Brain microvascular endothelial cell (primary cell): ENCODE measurements at places on chromosomes 6 and 20.

GRCh38 chr6:53801022-53801421 lies 6.2 kb downstream of the LRRC1 start:
- no peak for DNase-seq

DNA sequence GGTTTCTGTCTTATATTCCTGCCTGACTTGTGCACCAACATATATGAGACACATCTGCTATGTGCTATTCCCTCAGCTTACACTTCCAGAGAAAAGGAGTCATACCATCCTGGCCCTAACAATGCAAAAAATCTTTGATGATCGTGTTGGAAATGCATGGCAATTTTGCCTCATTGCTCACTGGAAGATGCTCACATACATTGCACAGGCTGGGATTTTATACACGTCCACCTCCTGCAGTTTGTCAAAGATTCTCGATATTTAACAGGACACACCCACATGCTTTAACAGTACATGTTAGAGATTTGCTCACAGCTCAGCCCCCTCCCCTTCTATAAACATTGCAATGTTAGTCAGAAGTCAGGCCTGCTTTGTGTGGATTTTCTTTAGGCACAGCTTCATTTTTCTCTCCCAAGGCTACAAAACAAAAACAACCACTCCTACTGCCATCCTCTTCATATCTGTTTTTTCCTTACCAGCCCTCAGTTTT lies 66.1 kb downstream of the ADGB start:
- DNase-seq = no peak

DNA sequence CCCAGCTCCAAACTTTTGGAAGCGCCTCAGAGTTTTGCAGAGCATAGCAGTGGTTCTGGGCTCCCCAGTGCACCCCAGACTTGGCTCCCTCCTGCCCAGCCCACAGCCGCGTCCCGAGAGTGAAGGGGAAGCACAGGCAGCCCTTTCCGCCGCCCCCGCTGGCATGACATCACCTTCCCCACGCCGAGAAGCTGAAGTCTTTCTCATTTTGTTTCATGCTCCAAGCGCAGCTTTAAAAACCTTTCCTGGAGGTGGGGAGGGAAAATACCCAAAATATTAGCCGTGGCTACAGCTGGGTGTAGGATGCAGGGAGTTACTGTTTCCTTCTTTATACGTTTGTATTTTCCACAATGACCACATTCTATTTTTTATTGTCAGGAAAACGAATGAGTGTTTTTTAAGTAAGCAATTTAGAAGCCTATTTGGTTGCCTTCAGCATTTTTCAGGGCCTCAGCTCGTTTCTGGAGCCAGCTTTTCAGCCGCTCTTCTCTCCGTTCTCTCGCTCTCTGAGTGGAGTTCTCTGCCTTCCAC lies 72.9 kb downstream of the SNX5 start:
- peak; percentile 58 for DNase-seq

- DNase-seq = no peak
Observed at GRCh38 chr6:158834675-158835385, 15.7 kb upstream of the EZR start.

DNA sequence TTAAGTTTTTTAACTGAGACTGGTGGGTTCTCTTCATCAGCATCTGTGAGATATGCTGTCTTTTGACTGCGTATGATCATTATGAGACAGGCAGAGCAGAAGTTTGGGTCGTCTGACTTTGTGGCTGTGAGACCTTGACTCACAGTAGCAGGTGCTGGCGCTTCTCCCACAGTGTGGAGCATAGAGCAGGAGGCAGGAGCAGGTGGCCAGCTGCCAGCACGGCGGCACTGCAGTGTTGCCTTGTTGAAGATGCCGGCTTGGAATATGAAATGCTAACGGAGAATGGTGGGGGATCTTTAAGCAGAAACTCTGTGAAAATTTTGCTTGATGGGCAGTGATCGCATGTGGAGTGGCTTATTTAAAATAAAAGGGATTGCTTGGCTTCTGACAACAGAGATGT lies 105.0 kb downstream of the TIAM2 start:
- DNase-seq = no peak

- DNase-seq = peak; percentile 31
Observed at GRCh38 chr6:167742719-167743303, 83.9 kb upstream of the AFDN start.

GRCh38 chr6:79646006-79646405 lies 14.9 kb downstream of the SH3BGRL2 start:
- DNase-seq = no peak

- DNase-seq = no peak
Observed at GRCh38 chr6:126175251-126175650, 164.7 kb upstream of the CENPW start.

DNA sequence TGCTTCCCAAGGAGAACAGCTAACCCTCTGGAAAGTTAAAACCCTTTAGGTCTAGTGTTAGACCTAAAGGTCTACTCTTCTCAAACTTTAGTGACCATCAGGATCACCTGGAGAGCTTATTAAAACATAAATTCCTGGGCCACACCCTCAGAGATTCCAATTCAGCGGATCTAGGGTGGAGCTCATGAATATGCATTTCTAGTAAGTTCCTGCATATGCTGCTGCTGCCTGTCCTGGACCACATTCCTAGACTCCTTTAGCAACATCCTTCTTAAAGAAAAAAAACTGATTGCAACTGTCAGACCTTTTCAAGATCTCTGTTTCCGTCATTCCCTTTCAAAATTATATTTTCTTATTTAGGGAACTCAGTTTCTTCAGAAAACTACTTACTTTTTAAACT lies 31.2 kb downstream of the SNAP25 start:
- no peak for DNase-seq

DNA sequence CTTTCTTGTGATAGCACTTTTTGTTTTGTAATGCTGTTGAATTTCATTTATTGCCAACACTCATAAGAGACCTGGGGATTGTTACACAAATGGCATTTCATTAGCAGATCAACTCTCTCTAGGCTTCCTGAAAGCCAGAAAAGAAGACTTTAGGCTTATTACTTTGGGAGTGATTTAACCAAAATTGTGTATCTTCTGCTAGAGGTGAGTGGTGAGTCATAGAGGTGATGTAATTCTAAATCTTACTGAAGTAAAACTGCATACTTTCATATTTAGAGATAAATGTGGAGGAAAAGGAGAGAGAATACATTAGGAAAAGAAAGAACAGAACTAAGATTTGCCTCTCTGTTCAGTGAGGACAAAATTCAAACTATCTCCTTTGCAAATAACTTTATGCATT lies 304.7 kb upstream of the RGS17 start:
- no peak for DNase-seq

DNA sequence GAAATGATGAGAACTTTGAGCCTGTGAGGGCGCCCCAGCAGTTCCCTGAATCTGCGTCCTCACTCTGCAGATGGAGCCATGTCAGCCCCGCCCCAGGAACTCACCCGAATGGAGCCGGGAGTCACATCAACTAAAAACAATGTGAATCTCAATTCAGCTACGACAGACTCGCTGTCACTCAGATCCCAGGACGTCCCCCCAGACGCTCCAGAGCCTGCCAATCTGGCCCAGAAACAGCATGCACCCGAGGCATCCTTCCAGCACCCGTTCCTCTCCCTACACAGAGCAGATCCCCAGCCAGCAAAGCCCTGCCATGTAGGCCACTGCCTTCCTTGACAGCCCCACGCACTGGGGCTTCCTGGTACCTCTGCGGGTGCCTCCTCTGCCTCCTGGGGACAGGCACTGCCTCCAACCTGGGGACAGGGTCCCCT lies 248.0 kb downstream of the TTLL2 start:
- no peak for DNase-seq

GRCh38 chr6:31010393-31011060 lies at the start of gene MUC22:
Gene MUC22 (plus strand): TSS chr6:31010474. CDS start chr6:31010707, 233 bp downstream.
- peak; percentile 45 for DNase-seq

DNA sequence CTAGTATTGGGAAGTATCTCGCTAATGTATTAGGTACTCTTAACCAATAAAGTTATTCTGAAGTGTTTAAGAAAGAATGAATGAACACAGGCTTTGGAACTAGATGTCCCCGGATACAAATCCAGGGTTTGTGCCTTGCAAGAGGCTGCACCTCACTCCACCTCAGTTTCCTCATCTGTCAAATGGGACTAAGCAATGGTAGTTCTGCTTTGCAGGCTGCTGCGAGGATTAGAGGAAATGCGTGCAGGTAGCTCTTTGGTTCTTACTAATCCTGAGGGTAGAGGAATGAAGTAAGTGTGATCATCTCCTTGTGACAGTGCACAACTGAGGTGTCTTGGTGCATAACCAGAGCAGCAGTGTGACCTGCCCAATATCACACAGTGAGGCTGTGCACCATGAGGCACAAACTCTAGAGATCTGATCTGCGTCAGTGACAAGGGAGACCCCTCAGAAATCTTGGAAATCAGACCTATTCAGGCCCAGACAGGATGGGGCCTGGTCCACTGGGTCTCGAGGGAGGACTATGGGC lies 26.7 kb downstream of the ADA start:
- no peak for DNase-seq

DNA sequence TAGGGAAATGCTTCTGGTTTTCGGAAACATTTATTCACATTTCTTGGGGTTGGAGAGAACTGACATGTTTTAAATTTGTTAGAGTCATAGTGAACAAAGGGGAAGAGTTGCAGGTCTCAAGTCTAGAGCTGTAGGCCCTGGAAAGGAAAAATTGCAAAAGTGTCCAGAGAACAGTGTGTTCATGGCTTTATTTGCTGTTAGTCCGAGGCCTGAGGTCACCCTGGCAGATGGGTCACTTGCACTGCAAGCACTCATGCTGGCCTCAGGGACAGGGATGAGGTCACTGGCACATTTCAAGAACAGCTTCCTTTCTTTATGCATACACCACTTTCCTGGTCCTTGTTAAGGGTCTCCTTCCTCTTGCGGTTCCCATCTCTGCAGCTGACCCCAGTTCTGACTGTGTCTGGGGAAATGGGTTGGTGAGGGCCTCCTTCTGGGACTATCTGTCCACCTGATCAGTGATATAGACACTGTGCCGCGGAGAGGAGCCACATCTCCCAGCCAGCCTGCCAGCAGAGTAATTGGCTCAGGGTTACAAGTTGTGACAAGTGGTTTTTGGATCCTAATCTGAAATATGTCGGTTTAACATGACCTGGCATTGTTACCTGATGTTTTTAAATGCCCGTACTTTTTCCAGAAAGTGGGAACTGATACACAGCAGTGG lies 194.0 kb downstream of the EYA4 start:
- DNase-seq = no peak

DNA sequence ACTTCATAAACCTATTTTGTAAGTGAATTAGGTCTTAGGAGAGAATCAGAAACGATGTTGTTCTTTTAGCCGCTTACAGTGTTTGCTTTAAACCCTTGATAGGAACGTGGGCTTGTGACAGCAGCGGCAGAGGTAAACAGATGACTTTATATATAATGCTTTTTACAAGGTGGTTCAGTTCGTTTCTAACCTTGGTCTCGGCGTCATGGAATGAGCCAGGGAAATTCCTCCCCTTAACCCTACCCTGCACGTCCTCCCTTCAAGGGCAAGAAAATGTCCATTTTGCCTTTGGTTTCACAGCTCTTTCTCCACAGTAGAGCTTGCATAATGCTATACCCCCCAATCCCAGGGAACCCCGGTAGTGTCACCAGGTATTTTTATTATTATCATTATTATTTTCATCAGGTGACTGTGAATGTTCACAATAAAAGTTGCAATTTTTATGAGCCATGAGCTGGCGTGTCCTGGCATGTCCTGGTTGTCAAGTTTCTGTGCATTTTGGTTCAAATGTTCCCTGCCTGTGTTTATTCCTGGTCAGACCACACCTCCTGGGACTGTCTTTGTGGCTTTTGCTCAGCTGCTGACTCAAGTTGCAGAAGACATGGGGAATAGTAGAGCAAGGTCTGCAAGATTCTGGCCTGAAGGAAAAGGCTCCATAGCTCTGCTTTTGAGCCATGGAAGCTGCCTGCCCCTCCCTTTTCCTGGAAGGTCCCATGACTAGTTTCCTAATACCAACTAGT lies 112.8 kb upstream of the BMP2 start:
- DNase-seq = no peak

GRCh38 chr20:59300333-59301081 lies at the start of gene EDN3:
Gene EDN3 (plus strand): TSS chr20:59300611. CDS start chr20:59300813, 202 bp downstream.
- no peak for DNase-seq

- DNase-seq = no peak
Observed at GRCh38 chr20:45912344-45912682, 358 bp upstream of the PLTP start.

DNA sequence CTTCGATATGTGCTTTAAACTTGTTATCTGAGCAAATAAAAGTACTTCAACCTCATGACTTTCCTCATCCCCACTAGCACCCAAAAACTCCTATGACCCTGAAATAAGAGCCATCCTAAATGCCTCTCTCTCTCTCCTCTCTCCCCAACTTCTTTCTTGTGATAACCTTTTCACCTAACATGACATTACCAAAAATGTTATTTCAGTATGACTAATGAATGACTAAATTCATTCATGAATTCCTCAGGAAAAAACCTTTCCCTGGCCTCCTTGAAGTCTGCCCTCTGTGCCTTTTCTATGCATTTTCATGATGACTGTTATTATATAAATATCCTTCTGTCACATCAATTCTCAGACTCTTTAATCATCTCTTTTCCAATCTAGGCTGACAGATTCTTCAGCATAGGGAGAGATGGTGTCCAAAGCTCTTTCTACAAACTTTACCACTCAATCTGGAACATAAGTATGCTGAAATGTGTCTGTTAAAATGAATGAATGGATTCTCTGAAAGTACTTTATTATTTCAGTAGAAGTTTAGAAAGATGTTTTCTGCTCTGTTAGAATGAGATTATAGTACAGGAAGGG lies 114.3 kb upstream of the GGTLC1 start:
- DNase-seq = peak; percentile 60

DNA sequence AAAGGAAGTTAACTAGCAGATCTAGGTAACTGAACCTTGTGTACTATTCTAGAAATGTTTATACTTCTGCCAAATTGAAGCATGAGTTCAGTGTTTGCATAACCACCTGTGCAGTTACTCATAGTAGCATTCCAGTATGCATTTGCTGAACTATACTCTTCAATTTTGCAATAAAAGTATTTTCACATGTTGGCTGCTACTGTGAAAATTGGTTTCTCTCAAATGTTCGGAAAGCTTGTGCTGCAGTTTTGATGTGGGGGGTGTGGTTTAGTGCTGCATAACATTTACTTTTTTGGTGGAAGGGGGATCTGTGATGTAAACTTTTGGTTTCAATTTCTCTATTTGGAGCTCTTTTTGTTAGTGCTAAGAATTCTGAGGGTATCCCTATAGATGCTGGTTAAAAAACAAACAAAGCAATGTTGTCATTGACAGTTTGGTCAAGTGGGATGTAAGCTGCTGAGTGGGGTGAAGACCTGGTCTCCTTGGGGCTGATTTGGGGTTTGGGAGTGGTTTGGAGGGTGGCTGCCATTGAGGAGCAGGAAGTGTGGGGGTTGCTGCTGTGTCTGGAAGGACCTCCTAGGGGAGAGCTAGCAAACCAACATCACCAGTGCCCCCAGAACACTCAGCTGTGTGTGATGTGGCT lies 87.8 kb downstream of the CARMIL1 start:
- no peak for DNase-seq

GRCh38 chr20:22574545-22575086 lies 9.8 kb downstream of the FOXA2 start:
- DNase-seq = no peak

- no peak for DNase-seq
Observed at GRCh38 chr20:24452498-24453127, 16.8 kb upstream of the SYNDIG1 start.

GRCh38 chr6:81762606-81763005 lies 10.1 kb upstream of the TENT5A start:
- DNase-seq = no peak

GRCh38 chr20:64110411-64111068 lies 3.2 kb upstream of the NPBWR2 start:
- DNase-seq = no peak

GRCh38 chr20:48606172-48606840 lies 221.5 kb downstream of the PREX1 start:
- no peak for DNase-seq
